ENCODE measurements at places on chromosomes 13 and 19.

DNA sequence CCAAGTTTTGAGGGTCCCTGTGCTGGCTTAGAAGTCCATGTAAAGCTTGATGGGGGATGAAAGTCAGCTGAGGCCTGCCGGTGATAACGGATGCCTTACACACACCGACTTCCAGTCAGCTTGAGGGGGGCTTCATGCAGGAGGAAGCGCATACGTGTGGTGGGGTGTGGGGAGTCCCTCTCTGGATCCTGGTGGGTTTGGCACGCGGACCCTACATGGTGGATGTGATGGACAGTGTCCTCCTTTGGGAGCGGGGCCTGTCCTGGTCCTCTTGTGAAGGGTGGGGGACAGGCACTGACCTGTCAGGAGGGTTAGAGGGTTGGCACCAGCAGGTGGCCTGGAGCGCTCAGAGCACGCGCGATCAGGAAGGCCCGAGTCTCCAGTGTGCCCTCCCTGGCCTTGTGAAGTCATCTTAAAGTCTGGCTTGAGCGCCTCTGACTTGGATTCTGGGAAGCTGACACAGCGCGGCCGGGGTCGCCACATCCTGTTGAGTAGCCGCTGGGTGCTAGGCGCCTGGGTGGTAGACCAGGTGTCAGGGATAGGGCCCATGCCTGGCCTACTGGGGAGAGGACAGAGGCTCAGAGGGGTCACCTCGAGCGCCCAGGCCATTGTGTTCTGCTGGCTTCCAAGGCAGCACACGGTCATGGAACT lies 2.9 kb downstream of the DAZAP1 start:
- DNase-seq, result no peak

- DNase-seq, result no peak
Observed at GRCh38 chr13:110116072-110116487, 190.9 kb downstream of the COL4A1 start.

GRCh38 chr13:111597618-111598017 lies 277.2 kb downstream of the TEX29 start:
- DNase-seq, result no peak

DNA sequence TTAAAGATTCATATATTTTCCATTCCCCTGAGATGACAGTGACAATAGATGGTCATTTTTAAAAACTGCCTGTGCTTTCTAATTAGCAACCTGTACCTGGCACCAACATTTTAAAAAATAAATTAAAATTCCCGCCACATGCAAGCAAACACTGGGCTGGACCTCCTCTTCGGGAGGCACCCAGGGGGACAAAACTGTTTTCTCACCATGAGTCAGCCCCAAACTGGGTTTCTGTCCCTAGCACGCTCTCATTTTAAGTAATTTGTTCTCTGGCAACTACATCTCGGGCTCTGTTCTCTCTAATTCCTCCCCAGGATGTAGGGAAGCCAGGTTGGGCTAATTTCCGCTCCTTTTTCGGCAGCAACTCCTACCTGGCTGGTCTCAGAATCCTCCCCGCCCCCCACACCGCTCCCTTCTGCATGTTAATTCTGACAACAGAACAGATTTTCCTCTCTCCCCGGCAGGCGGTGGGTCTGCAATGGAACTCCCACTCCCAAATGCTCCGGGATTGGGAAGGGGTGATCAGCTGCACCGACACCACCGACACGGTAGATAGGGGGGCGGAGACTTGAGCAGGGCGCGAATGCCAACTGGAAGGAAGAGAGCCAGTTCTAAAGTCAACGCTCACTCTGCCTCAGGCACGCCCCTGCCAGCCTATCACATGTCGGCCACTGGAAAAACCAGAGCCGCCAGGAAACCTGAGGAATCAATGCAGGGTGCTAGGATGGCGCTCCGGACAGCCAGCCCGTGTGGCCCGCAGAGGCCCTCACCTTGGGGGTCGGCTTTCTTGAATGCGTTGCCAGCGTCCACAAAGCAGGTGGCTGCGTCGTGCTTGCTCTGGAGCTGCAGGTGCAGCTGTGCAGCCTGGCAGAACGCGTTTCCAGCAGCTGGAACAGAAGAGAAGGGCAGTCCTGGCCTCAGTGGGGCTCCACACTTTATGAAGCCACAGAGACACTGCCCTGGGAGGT lies 14.7 kb downstream of the NAPA start:
- no peak for DNase-seq

DNA sequence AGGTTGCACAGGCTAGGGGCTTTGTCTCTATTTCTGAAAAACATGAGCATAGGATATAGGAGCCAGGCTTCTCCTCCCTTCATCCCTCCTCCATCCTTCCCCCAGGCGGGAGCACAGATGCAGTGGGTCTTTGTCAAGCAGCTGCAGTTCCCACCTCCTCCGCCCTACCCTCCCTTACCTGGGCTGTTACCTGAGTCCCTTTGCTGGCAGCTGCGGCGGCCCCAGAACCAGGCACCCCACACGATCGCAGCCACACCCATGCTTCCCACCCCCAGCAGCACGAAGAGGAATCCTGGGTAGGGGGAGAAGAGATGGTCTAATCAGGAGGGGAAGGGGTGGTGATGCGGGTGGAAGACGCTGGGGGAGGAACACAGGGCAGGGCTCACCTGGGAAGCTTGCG lies 7.8 kb downstream of the TMIGD2 start:
- no peak for DNase-seq

DNA sequence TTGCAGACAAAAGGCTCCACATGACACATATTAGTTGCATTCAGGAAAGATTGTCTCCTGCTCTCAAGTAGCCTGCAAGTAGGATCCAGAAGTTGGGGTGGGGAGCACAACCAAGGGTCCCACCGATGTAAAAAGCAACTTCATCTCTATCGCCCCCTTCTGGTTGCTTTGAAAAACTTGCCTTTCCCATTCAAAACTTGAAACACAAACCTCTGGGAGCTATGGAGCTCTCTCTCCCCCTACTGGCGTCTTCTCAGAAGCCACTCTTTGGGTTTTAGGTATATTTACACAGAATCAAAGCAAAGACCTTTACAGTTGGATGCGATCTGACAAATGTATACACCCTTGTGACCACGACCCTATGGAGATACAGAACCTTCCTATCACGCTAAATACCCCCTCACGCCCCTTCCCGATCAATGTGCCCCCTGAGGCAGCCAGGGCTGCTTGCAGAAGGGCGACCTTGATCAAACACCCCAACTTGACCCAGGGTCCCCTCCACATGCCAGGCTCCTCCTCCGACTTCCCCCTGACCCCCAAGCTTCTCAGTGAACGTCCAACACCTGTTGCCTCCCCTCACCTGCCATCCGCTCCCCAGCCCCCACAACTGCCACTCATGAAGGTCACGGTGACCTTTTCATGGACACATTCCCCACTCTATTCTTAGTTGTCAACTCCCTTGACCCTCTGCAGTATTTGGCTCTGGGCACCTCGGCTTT lies 10.1 kb downstream of the NOSIP start:
- peak; percentile 71 for DNase-seq

Data from NCI-H446 treated with DMSO at 0.1 percent for 48 hours (cell line).